ENCODE measurements at places on chromosomes 13 and 19.
A peak's percentile ranks its signal among the peaks of the same experiment; 100 is the strongest.

DNA sequence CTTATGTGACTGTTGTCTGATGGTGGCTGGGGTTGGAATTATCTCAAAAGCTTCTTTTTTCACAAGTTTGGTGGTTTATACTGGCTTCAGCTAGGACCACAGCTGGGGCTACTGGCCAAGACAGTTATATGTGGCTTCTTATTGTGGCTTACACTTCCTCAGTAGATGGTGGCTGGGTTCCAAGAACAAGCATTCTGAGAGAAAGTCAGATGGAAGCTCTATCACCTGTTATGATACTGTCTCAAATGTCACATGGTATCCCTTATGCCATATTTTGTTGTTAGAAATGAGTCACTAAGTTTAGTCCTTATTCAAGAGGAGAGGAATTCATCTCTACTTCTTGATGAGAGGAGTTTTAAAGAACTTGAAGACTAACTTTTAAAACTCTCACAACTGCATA, 41.6 kb downstream of the NDFIP2 start:
- DNase-seq: no peak

DNA sequence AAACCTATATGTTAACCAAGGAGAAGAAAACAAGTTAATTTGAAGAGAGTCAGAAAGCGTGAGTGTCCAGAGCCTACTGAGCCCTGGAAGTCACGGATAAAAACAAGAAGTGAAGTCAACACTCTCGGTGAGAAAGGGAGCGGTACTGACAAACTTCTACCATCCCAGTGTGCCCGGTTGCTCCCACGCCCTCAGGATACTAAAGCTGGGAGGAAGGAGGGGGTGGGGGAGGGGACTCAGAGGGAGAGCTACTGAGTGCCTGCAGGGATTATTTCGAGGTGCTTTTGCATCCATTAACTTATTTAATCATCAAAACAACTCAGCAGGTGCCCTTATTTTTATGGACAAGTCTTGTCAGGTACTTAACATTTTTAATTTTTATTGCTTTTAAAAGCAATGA, 166.2 kb downstream of the ZIC5 start:
- DNase-seq: peak; percentile 28

DNA sequence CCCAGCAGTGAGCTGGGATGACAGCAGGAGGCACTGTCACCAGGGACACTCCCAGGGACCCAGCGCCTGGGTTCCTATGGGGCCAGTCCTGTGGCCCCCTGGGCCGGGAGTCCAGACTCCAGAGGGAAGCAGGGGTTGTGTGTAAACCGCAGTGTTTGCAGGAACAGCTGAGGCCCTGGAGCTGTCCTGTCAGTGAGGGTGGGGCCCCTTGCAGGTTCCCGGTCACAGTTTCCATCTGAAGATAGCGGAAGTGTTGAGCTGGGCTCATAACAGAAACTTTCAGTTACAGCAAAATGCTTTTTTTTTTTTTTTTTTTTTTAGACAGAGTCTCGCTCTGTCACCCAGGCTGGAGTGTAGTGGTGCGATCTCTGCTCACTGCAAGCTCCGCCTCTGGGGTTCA, 17.7 kb upstream of the CSNK1G2 start:
- DNase-seq: no peak

DNA sequence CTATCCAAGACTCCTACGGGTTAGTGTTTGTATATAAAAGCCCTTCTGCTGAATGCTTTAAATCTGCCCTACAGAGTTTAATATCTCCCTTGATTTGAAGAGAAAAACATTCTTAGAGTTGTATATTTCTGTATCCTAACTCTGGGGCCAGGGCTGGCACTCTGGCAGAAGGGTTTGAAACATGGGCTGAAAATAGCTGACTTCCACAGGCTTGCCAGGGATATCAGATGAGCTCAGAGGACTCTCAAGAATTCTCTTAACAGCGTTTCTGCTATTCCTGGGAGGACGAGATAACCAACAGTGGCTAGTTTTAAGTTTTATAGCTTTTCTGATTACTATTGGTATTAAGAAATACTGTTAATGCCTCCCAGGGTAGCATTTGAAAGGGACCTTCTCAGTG, 127.5 kb downstream of the LIG4 start:
- no peak for DNase-seq

GRCh38 chr19:20167020-20167644, at the start of gene ZNF486:
Gene ZNF486 (plus strand): TSS chr19:20167214. CDS start chr19:20167331, 117 bp downstream.
- DNase-seq: no peak

GRCh38 chr19:55257461-55258420, 1.1 kb downstream of the PPP6R1 start:
- DNase-seq: peak; percentile 25

DNA sequence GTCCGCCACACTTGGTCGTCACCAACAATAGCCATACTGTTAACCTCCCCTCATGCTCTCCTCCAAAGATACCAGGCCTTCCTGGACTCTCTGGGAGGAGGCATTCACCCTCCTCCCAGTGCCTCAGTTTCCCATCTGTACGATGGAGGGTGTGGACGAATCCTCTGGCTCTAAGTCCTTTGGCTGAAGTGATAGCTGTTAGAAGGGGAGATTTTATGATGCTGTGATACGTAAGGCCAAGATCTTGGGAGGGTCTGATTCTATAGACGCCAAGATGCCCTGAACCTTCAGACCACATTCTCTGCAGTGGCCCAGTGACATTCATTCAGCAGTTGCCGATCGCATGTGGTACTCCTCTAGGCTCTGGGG, 14.8 kb upstream of the NOP53 start:
- DNase-seq: no peak

DNA sequence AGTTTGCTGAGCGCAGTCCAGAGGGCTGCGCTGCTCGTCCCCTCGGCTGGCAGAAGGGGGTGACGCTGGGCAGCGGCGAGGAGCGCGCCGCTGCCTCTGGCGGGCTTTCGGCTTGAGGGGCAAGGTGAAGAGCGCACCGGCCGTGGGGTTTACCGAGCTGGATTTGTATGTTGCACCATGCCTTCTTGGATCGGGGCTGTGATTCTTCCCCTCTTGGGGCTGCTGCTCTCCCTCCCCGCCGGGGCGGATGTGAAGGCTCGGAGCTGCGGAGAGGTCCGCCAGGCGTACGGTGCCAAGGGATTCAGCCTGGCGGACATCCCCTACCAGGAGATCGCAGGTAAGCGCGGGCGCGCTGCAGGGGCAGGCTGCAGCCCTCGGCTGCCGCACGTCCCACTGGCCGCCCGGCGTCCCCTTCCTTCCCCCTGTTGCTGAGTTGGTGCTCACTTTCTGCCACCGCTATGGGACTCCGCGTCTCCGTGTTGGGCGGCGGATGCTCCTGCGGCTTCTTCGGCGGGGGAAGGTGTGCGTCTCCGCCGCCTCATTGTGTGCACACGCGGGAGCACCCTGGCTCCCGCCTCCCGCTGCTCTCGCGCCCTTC, 772 bp downstream of the GPC6 start:
- DNase-seq: peak; percentile 59

GRCh38 chr13:43961909-43962308, 82.2 kb downstream of the LACC1 start:
- no peak for DNase-seq

GRCh38 chr19:55626350-55626749, 2.0 kb upstream of the ZNF784 start:
- DNase-seq: no peak

GRCh38 chr13:60583911-60584753, 187.1 kb downstream of the TDRD3 start:
- no peak for DNase-seq

- DNase-seq: no peak
These were observed 342.7 kb downstream of the ENOX1 start for GRCh38 chr13:43444081-43444480.

GRCh38 chr13:83829810-83830209, 52.5 kb downstream of the SLITRK1 start:
- no peak for DNase-seq

- no peak for DNase-seq
These were observed 1230.7 kb downstream of the PCDH9 start for GRCh38 chr13:65999411-65999810.

DNA sequence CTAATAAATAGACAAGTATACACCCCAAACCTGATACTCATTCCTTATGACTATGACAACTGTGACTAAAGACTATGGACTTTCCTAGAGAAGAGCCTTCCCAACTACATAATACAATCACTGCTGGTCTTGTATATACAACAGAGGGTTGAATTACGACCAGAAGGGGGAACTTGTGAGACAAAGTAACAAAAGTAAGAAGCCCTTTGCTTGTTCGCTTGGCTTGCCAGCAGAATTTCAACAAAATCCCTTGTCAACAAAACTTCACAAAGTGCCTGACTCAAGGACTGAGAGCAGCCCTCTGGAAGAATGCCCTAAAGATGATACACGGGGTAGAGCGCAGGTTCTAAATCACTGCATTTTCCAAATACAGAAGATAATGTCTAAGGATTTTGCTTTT, 99.4 kb downstream of the WASF3 start:
- no peak for DNase-seq

- no peak for DNase-seq
These were observed 117.7 kb upstream of the ABCC4 start for GRCh38 chr13:95418946-95419345.

DNA sequence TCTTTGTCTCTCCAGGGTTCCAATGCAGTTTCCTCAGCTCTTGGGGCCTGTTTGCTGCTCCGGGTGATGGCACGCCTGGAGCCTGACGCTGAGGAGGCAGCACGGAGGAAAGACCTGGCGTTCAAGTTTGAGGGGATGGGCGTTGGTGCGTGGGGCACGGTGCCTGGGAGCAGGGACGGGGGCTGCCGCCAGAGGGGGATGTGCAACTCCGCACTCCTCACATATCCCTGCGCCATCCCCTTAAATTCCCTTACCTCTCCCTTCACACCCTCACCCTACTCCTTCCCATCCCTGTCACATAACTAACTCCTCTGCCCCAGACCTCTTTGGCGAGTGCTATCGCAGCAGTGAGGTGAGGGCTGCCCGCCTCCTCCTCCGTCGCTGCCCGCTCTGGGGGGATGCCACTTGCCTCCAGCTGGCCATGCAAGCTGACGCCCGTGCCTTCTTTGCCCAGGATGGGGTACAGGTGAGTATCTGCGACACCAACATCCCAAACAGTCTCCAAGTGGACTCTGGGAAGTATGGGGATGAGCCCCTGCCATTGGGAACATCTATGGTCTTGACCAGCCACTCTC, 31.1 kb downstream of the TRPM4 start:
- peak; percentile 3 for DNase-seq

GRCh38 chr19:55454787-55455243, 6.6 kb downstream of the ISOC2 start:
- peak; percentile 59 for DNase-seq

DNA sequence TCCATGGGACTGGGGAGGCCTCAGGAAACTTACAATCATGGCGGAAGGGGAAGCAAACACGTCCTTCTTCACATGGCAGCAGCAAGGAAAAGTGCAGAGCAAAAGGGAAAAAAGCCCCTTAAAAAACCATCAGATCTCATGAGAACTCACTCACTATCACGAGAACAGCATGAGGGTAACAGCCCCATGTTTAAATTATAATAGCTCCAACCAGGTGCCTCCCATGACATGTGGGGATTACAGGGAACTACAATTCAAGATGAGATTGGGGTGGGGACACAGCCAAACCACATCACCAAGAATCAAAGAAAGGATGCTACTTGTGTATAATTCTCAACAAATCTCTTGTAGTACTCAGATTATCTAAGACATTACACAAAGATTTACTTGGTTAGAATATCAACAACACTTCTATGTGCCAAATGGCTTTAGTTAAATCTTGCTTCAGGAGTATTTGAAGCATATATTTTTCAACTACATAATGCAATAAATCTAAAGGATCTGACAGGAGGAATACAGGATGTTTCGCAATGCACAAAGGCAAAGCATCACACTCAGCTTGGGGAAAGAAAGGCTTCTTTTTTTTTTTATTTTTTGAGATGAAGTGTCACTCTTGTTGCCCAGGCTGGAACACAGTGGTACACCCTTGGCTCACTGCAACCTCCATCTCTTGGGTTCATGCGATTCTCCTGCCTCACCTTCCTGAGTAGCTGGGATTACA, 180.0 kb downstream of the LHFPL6 start:
- no peak for DNase-seq

GRCh38 chr13:25244123-25244522, 43.2 kb downstream of the MTMR6 start:
- DNase-seq: no peak

- peak; percentile 11 for DNase-seq
These were observed 328.6 kb downstream of the SLITRK5 start for GRCh38 chr13:87999788-88000187.

GRCh38 chr19:41428481-41428859, 1.3 kb upstream of the B3GNT8 start:
- no peak for DNase-seq

DNA sequence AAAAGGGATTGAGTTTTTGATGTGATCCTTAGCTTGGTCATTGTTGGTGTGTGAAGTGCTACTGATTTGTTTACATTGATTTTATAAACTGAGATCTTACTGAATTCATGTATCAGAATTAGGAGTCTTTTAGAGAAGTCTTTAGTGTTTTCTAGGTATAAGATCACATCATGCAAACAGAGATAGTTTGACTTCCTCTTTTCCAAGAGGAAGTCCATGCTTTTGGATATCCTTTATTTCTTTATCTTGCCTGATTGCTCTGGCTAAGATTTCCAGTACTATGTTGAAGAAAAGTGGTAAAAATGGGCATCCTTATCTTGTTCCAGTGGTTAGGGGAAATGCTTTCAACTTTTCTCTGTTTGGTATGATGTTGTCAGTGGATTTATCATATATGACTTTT, 561.2 kb upstream of the SLITRK1 start:
- DNase-seq: no peak

GRCh38 chr13:101785858-101786257, 333.4 kb downstream of the ITGBL1 start:
- DNase-seq: peak; percentile 4

GRCh38 chr19:54415901-54416673, 823 bp downstream of the TTYH1 start:
- DNase-seq: no peak

- DNase-seq: no peak
These were observed 42.7 kb upstream of the GAS6 start for GRCh38 chr13:113906571-113906970.

GRCh38 chr13:84208246-84208910, 326.1 kb upstream of the SLITRK1 start:
- no peak for DNase-seq

DNA sequence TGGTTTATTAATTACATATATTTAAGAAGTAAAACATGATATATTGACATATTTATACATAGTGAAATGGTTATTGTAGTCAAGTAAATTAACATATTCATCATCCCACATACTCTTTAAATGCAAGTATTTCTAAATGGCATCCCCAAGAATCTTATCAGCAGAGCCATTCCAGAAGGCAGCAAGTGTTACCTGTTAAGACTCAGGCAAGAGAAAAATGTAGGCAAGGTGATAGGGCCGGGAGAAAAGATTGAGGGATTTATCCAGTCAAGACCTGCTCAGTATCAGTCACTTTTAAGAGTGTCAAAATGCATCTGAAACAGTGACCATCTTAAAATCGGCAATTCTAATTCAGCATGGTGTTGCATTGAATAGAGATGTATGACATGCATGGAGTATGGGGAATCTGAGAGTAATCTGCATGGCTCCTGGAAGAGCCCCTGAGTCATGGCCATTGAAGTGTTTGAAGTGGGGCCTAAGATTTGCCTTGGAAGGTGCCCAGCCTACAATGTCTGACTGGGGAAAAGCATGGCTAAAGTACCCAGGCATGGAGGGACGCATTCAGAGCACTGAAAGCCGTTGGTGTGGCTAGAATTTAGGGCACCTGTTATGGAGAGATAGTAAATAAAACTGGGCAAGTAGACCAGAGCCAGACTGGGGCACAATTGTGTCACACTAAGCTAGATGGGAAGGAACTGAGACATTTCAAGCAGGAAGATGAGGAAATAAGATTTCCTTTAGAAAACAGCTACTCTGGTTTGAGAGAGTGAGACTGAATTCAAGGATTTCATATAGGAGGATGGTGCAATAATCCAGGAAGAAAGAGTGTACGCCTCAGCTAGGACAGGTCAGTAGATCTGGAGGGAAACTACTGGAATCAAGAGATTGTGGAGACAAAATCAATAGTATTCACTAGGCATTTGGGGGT, 25.0 kb upstream of the C1QTNF9B start:
- DNase-seq: no peak
